ENCODE measurements at places on chromosomes 2 and 18.

- no peak for DNase-seq
Measured at GRCh38 chr2:109346601-109347228, 217.7 kb downstream of the SH3RF3 start.

DNA sequence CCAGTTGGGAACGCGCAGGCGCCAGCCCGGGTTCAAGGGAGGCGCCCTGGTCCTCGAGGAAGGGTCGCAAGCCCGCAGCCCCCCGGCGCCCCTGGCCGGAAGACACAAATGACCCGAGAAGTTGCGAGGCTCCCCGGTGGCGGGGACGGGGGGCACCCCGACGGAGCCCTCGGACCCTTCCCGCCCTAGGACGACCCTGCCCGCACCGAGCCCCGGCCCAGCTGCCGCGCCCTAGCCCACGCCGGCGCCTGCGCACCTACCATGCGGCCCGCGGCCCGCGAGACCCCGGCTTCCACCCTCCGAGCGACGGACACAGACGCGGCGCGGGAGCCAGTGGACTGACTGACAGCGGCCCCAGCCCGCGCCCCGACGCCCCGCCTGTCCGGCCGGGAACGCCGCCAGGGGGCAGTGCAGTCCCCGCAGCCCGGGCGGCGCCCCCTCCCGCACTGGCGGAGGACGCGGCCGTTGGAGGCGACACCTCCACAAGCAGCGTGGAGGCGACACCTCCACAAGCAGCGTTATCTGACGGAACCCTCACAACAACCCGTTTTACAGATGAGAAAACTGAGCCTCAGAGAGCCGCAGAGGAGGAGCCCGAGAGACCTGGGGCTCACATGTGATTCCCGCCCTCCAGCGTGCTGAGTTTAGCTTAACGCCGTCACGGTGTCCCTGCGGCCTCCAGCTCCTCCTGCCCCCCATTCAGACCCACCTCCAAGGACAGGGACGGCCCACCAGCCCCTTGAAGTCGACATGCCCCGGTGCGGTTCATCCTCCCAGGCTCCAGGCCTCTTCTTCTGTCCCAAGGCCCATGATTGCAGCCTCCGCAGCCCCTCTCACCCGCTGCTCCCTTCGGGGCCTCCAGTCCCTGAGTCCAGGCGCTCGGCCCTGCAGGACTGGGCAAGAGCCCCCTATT is at the start of gene NMUR1:
Gene NMUR1, minus strand, starts transcription at position 347 of the 913 bp plus-strand sequence. Its CDS starts 84 bp downstream, at position 263.
- DNase-seq: no peak

- peak; percentile 28 for DNase-seq
Measured at GRCh38 chr2:106638043-106638442, 150.9 kb downstream of the CD8B2 start.

GRCh38 chr2:11644293-11644692 is 25.7 kb downstream of the NTSR2 start:
- no peak for DNase-seq

- no peak for DNase-seq
Measured at GRCh38 chr2:37707393-37707792, 36.0 kb upstream of the CDC42EP3 start.

- DNase-seq: no peak
Measured at GRCh38 chr2:172888714-172889669, 153.3 kb downstream of the RAPGEF4 start.

DNA sequence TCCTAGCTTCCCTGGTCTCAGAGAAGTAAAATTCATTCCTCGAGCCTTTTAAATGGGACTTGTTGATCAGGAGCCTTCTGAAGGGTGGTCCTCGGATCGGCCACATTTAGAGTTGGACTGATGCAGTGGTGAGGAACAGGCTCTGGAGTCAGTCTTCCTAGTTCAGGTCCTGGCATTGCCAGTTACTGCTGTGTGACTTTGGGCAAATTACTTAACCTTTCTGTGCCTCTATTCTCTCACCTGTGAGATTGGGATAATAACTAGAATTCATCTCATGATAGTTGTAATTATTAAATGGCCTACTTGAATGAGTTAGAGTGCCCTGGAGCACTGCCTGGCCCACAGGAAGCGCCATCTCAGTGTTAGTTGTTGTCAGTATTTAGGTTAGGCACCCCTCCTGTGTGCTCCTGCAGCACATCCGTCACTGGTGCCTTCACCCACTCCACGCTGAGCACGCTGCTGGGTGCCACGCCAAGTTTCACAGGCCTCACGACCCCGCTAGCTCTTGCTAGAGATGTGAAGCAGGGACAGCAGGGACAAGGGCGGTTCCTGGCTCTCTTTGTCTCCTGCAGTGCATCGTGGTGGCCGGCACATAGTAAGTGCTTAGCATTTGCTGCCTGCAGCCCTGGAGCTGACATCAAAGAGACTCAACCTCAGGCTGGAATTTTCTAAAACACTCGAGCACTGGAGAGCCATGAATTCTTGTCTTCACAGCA is 122.9 kb downstream of the FAM210A start:
- no peak for DNase-seq

- DNase-seq: peak; percentile 50
Measured at GRCh38 chr2:62713837-62714236, 8.3 kb downstream of the EHBP1 start.

DNA sequence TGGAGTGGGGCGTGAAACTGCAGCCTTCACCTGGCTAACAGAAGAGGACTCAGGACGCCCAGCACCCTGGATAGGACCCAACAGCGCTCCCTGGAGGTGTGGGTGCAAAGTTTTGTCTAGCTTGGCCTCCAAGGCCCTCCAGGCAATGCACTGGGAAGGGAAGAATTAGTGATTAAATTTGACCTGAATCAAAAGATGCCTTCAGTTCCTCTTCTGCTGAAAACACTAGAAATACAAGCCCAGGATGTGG is 779 bp upstream of the TRIB2 start:
- DNase-seq: peak; percentile 74

DNA sequence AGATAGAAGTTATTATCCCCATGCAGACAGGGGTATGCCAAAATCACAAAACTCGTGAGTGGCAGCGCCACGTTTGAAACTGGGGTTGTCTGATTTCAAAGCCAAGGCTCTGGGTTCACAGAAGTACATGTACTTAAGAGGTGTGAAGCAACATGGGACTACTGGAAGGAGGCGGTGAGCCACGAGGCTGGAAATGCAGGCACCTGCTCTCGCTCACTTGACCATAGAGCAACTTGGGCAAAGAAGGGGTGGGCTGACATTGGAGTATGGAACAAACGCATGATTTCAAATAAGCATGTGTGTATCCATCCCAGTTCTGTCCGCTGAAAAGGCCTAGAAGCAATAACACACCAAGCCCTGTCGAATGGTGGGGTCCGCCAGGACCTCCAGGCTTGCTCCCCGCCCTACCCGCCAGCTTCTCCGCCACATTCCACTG is 593 bp upstream of the ACTR2 start:
- peak; percentile 30 for DNase-seq

DNA sequence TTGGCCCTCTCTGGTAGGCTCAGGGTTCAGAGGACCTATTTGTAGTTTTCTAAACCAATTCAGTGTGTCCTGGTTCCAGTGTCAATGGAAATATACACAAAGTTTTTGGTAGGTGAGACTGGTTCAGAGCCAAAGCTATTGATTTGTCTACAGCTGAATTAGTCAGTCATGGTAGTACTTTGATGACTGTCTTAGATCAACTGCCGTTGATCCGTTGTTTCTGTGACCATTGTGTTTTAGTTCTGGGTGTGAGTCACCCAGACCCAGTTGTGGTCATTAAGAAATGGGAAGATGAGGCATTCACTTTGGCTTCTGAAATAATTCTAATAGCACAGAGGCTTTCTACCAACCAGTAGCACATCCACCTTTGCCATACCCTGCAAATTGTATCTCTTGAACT is 16.0 kb upstream of the RPE start:
- DNase-seq: peak; percentile 25

- peak; percentile 68 for DNase-seq
Measured at GRCh38 chr2:224242561-224242960, 159.3 kb downstream of the FAM124B start.

DNA sequence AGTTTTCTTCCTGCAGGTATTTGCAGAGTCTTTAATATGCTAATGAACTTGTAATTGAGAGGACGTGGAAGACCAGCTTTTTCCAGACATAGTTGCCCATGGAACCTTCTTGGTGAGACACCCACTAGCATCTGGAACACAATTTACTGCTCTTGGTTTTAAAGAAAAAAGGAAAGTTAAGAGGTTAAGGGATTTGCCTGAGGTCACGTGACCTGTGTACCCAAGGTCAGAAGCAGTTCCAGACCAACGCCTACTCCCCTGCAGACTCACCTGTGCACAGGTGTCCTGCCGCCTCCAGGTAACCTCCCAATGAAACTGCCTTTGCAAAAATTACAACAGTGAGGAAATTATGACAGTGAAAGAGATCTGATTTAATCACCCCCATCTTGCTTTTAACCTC is 172.7 kb downstream of the ANAPC1 start:
- DNase-seq: no peak

DNA sequence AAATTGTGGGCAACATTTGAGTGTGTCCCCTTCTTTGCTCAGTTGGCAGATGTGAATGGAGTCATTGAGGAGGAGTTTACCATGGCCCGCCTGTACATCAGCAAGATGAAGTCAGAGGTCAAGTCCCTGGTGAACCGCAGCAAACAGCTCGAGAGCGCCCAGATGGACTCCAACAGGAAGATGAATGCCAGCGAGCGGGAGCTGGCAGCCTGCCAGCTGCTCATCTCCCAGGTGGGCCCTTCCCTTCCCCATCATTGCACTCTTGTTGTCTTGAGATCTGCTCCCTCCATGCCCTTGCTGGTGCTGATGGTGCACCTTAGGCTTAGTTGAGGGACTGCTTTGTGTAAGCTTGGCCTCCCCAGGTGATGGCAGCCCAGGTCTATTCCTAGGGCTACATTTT is 47.5 kb upstream of the LYPD6B start:
- no peak for DNase-seq

DNA sequence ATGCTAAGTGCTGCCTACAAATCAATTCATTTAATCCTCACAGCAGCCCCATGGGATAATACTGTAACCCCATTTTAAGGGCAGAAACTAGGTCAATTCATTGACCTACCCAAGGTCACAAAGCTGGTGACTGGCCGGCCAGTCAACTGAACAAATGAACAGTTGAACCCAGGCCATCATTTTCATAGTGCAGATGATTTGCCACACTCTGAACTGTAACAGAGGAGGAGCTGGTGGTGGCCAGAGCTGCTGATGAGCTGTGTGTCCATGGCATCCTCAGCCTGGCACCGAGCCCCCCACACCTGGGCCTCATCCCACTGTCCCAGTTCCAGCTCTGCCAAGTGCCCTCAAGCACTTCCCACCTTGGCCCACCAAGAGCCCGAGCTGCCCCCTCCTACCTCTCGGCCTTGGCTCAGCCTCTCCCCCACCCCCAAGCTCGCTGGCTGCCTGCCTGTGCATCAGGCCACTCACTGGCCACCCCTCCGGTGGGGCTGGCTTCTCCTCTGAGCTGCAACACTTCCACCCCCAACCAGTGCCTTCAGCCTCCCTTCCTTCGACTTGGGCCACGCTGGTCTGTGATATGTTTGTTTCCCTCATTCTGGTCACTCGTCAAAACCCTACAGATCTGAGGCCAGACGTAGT is 58.4 kb downstream of the ATOH8 start:
- no peak for DNase-seq

- peak; percentile 98 for DNase-seq
Measured at GRCh38 chr2:64838817-64839216, 150.4 kb upstream of the SLC1A4 start.

DNA sequence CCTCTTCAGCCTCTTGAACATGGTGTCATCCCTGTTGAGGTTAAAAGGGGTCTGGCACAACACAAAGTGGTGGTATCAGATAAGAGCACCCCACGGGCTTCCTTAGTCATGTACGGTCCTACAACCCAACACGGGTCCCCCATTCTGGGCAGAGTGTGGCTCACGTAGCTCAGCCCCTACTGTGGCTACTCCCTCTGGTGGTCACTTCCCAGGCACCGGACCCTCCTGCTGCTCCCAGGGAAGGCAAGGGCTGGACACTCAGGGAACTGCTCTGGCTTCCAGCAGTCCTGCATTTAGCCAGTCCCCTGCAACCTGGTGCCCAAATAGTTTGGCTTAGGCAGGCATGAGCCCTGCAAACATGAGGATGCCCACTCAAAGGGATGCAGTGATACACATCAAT is 58.6 kb downstream of the GALNT14 start:
- no peak for DNase-seq

- no peak for DNase-seq
Measured at GRCh38 chr18:44374966-44375365, 305.7 kb upstream of the SETBP1 start.

DNA sequence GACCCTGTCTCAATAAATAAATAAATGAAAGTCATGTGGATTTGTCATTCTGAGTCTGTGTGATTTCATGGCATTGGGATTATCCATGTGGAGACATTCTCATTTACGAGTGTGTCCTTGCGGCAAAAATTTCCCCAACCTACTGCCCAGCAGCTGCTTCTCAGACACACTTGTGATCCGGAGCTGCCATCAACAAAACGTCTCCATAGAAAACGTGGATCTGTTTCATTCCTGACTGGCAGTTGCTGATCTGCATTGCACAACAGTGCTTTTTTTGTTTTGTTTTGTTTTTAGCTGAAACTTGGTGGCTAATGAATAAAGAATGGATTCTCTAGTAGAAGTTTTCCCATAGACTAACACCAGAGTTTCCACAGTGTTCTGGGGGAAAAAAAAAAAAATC is 74.7 kb downstream of the TGIF1 start:
- DNase-seq: no peak

GRCh38 chr2:203772456-203773165 is 66.2 kb downstream of the CD28 start:
- no peak for DNase-seq

GRCh38 chr2:157853211-157853610 is 22.9 kb downstream of the ACVR1 start:
- peak; percentile 45 for DNase-seq

- DNase-seq: no peak
Measured at GRCh38 chr2:102154946-102155702, 12.6 kb downstream of the IL1R1 start.

DNA sequence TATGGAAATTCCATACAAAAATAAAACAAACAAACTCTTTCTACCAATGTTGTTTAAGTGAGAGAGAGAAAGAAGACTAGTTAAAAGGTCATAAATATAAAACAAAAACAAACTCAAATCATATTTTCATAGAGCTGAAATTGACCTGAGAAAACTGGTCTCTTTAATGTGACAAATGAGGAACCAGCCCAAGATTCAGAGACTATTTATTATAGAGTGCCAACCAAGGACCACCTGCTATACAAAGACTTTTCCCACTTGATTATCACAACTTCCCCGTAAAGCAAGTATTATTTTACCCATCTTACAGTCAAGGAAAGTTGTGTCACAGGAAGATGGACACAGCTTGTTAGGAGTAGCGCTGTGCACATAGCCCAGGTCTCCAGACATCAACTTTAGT is 13.3 kb downstream of the ANKRD44 start:
- no peak for DNase-seq

All from fibroblast of mammary gland (primary cell).